K562 (cell line): ENCODE measurements at places on chromosomes 11 and 22. TPM values are rescaled to one million over a fixed set of nuclear protein-coding genes. Genes with fewer than 3 reads are reported as not detected.

DNA sequence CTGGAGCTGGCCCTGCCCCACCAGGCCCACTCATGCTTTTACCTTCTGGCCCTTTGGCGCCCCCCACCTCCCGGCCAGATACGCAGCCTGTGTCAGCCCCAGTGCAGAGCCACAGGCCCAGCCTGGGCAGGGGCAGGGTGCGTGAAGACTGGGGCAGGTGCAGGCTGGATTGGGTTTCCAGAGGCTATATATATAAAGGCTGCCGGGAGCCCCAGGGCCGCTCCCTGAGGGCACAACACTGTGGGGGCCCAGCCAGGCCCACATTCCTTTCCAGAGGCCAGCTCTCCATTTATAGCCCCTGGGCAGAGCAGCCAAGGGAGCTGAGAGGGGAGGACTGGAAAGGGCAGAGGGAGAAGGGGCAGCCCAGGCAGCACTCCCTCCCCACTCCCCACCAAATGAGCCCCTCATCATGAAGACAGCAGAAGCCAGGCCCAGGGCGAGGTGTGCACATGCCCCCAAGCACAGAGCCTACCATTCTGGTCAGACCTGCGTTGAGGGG is 5.0 kb upstream of the MYOD1 start:
- H3K27me3 ChIP-seq = peaks cover 8% of the 10 kb centered on the region
- DNase-seq = no peak
- H3K4me1 ChIP-seq = no peaks in the 10 kb centered on the region
- no peak overlapping the region for H3K27ac ChIP-seq

DNA sequence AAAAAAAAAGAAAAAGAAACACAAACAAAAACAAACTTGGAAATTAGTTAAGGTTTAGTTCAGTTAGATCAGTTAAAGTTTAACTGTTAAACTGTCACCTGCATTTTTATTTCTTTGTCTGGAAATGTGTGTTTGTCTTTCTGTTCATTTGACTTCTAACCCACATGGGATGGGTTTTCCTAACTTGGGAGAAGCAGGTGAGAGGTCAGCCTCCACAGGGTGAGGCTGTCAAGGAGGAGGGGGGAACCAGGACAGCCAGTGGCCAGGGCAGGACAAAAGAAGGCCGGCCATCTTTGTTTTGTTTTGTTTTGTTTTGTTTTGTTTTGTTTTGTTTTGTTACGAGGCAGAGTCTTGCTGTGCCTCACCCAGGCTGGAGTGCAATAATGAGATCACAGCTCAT is 13.4 kb upstream of the GCAT start:
- H3K4me1 ChIP-seq = no peaks in the 10 kb centered on the region
- H3K4me3 ChIP-seq = no peak overlapping the region
- H3K36me3 ChIP-seq = no peaks in the 10 kb centered on the region
- no peak for DNase-seq
- no peak overlapping the region for H3K27ac ChIP-seq

The MYBPC3 gene
- not detected in 2 replicates for total RNA-seq

GRCh38 chr11:27317751-27318150 is 45.3 kb downstream of the CCDC34 start:
- no peak overlapping the region for H3K27ac ChIP-seq
- no peaks in the 10 kb centered on the region for H3K36me3 ChIP-seq
- H3K27me3 ChIP-seq = no peaks in the 10 kb centered on the region
- peak; percentile 28 for DNase-seq
- H3K4me3 ChIP-seq = no peak overlapping the region

The IGF2 gene
- 0.16 and 0.67 TPM in 2 replicates for total RNA-seq

- H3K27ac ChIP-seq = no peak overlapping the region
- H3K36me3 ChIP-seq = no peaks in the 10 kb centered on the region
- no peaks in the 10 kb centered on the region; the same call in 1 of the 2 replicates for H3K4me1 ChIP-seq
- H3K27me3 ChIP-seq = peaks cover 27% of the 10 kb centered on the region
- no peak overlapping the region for H3K4me3 ChIP-seq
Observed at GRCh38 chr11:36360826-36361415, 64.8 kb downstream of the PRR5L start.

- no peak overlapping the region for H3K4me3 ChIP-seq
- no peaks in the 10 kb centered on the region for H3K27me3 ChIP-seq
- DNase-seq = no peak
Observed at GRCh38 chr11:2995893-2996554, 3.9 kb upstream of the NAP1L4 start.
